ENCODE measurements at places on chromosomes 7 and 10.

GRCh38 chr10:100659361-100660098, 85.9 kb upstream of the PAX2 start:
- DNase-seq, result no peak

- no peak for DNase-seq
Observed at GRCh38 chr10:71293446-71294084, 25.5 kb upstream of the SLC29A3 start.

GRCh38 chr7:102721-103120, 89.7 kb upstream of the FAM20C start:
- peak; percentile 83 for DNase-seq

DNA sequence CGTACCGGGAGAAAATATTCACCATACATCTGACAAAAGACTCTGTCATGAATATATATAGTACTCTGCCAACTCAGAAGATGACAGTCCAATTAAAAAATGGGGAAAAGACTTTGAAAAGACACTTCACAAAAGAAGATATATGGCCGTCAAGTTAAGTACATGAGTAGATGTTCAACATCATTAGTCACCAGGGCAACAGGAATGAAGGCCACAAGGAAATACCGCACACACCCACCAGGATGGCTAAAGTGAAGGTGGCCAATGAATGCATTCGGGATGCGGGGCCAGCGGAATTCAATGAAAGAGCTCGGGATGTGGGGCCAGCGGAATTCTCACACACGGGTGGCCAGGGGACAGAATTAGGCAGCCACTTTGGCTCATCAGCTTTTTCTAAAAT, 42.2 kb downstream of the MAD1L1 start:
- DNase-seq, result peak; percentile 45

GRCh38 chr7:107147464-107148393, 21.1 kb upstream of the HBP1 start:
- peak; percentile 50 for DNase-seq

- DNase-seq, result peak; percentile 97
Observed at GRCh38 chr7:89232-90019, 102.9 kb upstream of the FAM20C start.

DNA sequence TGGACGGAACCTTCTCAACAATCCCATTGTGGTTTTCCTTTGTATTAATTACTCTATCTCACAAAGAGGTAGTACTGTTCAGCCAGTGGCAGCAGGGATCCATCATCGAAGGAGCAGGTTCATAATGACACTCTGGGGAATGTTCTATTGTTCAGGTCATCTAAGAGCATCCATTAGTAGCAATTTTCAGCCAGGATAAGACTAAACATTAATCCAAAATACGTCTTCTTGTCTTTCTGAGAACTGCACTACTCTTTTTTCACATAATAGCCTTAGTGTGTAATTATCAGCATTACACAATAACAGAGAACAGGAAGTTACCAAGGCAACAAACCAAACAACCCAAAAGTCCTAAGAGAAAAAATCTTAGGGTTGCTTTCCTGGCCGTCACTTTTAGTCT, 259.5 kb upstream of the VWC2 start:
- DNase-seq, result no peak

DNA sequence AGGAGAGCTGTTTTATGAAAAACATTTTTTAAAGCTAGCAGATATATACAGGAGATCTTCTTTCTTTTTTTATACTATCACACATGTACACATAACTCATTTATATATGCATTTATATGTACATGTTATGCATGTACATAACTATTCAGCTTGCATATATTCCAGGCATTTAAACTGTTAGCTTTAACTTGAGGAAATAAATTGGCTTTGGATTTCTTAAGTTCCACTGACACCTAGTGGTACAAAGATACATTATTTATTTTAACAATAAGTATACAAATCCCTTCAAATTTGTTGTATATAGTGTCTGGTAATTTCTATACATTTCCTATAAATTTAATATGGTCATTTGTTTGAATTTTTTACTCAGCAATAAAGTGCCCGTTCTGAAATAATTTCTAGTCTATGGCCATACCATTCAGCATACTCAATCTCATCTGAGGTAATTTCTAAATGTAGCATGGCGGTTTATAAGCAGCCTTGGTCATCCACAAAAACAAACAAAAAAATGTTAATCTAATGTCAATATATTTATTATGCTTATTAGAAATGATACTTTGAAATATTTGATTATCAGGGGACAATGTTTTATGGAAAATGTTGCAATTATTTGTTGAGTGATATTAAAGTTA, 11.6 kb downstream of the ZDHHC6 start:
- DNase-seq, result peak; percentile 47

- no peak for DNase-seq
Observed at GRCh38 chr10:125672884-125673283, 10.1 kb downstream of the TEX36 start.

- peak; percentile 94 for DNase-seq
Observed at GRCh38 chr7:131633342-131633843, 77.0 kb upstream of the PODXL start.

- DNase-seq, result no peak
Observed at GRCh38 chr7:47764746-47765145, 182.8 kb upstream of the TNS3 start.

DNA sequence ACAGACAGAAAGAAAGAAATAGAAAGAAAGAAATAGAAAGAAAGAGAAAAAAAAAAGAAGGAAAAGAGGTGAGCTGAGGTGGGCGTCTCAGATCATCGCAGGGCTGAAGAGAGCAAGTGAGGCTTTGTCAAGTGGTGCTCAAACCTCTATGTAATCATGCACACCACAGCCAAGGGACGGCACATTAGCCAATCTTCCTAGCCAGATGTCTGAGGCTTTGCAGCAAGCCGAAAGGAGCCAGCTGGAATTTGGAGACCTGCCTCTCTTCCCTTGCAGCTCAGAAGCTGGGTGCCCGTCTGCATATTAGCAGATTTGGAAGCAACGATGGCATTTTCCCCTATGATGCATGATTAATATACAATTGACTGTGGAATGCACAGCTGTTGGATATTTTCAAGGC, 52.5 kb downstream of the ADRA2A start:
- no peak for DNase-seq

DNA sequence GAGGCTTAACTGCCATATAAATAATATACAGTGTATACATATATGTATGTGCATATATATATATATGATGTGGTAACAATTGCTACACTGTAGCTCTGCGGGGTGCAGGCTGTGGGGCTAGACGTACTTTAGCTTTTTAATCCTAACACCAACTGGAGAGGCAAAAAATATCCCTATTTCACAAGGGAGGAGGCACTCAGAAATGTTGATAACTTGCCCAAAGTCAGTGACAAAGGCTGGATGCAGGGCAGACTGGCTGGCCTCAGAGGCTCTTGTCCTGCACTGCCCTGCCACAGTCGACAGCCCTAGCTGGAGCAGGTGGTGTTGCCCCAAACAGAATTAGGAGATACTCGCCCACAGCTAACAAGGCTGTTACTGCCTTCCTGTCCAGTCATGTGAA, 1.5 kb upstream of the RELN start:
- DNase-seq, result no peak

DNA sequence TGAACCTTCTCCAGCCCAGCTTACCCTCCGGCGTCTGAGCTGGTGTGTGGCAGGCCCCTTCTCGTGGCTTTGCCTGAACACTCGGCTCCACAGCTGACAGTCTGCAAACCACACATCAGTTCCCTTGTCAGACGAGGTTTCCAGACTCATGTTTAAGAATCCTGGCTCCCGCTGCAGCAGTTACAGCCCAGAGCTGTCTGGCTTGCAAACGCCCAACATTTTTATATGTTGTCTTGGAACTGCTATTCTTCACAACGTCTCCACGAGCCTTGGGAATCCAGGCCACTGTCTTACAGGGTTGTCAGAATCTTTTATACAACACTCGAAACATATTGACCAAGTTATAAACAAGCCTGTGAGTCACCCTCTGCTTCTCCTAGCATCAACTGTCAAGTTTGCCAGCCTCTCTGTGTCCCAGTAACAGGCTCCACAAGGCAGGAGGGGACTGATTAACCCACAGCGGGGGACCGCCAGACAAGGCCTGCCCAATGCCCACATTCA, 68.1 kb downstream of the TNS3 start:
- DNase-seq, result peak; percentile 95

- no peak for DNase-seq
Observed at GRCh38 chr10:60797200-60797599, 18.9 kb downstream of the CDK1 start.

- DNase-seq, result no peak
Observed at GRCh38 chr10:74342991-74343390, 192.0 kb downstream of the ADK start.

GRCh38 chr10:116712519-116712918, 29.8 kb downstream of the HSPA12A start:
- DNase-seq, result no peak

DNA sequence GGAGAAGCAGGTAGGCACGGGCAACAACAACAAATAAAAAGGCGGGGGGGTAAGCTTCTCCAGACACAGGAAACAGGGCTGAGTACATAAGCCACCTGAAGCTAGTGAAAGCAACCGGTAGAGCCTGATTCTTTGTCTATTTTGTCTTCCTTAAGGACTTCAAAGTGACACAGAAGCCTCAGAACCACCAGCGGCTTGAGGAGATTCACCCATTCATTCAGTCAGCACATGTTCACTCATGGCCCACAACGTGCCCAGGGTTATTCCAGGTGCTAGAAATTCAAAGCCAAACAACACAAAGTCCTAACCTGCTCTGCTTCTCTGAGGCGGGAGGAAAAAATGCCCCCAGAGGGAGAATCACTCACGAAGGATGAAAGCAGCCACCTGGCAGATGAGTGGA, 69.3 kb upstream of the C7orf33 start:
- DNase-seq, result no peak
